Brain (organoid and tissue), 16 donors: ENCODE measurements at places on chromosomes 7 and 10.

DNA sequence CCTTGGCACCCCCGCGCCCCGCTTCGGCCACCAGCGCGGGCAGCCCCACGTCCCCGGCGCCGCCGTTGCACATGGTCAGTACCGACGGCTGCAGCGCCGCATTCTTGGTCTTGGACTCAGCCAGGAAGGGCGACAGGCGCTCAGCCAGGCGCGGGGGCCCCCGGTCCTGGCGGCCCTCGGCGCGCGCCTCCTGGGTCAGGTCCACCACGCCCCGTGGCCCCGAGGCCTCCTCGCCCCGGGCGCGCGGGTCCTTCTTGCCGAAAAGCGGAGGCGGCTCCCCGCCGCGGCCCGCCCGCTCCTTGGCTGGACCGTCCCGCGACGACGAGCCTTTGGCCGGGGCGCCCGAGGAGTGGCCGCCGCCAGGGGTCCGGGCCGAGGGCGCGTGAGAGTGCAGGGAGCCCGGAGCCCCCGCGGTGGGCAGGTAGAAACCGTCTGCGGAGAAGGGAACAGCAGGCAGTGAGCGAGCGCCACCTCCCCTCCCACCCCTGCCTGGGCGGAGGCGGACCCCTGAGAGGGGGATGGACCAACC is 34.7 kb downstream of the TNRC18 start:
- DNase-seq: no peak

- peak; percentile 84 for DNase-seq
Measured at GRCh38 chr7:104758504-104758903, 255.5 kb upstream of the KMT2E start.

GRCh38 chr7:4837803-4838625 is 23.8 kb downstream of the PAPOLB start:
- DNase-seq: peak; percentile 74

DNA sequence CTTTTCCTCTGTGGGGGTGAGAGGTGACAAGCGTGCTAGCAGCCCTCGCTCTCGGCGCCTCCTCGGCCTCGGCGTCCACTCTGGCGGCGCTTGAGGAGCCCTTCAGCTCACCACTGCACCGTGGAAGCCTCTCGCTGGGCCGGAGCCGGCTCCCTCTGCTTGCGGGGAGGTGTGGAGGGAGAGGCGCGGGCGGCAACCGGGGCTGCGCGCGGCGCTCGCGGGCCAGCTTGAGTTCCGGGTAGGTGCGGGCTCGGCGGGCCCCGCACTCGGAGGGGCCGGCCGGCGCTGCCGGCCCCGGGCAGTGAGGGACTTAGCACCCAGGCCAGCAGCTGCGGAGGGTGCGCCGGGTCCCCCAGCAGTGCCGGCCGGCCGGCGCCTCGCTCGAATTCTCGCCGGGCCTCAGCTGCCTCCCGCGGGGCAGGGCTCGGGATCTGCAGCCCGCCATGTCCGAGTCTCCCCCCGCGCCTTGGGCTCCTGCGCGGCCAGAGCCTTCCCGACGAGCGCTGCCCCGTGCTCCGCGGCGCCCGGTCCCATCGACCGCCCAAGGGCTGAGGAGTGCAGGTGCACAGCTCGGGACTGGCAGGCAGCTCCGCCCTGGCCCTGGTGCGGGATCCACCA is 352.8 kb upstream of the PODXL start:
- no peak for DNase-seq

GRCh38 chr7:378041-378420 is 88.1 kb downstream of the FOXL3 start:
- no peak for DNase-seq

DNA sequence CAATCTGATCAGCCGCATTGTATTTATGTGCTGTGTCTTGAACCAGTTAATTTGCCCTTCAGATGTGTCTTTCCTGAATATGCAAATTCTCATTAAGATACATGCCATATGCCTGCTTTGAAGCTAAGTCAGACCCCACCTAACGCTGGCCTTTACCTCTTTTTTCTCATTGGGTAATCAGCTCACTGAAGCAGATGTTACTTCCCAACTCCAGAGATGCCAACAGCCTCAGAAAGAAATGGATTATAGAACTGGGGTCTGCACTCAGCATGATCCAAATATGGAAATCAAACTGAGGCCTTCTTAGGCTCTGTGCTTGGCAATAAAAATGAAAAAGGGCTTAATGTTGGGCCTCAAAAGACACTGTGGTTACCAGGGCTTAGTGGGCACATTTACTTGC is 113.9 kb downstream of the FZD1 start:
- peak; percentile 51 for DNase-seq

- DNase-seq: no peak
Measured at GRCh38 chr7:105478606-105479005, 43.5 kb downstream of the PUS7 start.

- DNase-seq: no peak
Measured at GRCh38 chr10:43264344-43264964, 2.4 kb downstream of the RASGEF1A start.

DNA sequence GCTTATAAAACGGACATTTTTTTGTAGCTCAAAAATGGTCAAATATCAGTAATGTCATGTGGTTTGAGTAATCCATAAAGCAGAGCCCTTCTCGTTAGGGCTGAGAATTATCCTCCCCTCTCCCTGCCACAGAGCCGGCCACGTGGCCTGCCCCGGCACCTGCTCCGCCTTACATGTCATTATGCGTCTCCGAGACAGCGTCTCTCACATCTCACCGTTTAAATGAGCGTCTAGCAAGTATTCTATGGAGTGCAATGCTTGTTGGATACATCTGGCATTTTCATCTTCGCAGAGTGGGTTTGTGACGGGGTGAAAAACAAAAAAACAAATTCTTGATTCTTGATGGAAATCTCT is 86.1 kb downstream of the CUX1 start:
- no peak for DNase-seq

- no peak for DNase-seq
Measured at GRCh38 chr10:9166770-9167169, 1112.3 kb downstream of the GATA3 start.
